Vagina (tissue), 2 donors: ENCODE measurements at places on chromosomes 13 and 19.

- DNase-seq, result no peak
Measured at GRCh38 chr13:75762076-75762937, 126.2 kb downstream of the LMO7 start.

GRCh38 chr13:84649853-84650252 lies 767.6 kb upstream of the SLITRK1 start:
- no peak for DNase-seq

DNA sequence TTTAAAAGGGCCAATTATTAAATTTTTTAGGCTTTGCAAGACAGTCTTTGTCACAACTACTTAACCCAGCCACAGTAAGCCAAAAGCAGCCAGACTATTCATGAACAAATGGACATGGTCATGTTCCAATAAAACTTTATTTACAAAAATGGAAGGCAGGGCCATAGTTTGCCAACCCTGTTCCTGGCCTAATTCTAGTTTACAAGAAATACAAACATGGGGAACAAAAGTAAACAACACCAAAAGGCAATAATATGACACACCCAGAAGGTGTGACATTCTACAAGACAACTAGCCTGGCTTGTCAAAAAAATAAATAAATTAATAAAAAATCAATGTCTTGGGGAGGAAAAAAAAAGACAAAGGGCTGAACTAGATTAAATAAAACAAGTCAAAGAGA lies 24.8 kb upstream of the CCNP start:
- no peak for DNase-seq

DNA sequence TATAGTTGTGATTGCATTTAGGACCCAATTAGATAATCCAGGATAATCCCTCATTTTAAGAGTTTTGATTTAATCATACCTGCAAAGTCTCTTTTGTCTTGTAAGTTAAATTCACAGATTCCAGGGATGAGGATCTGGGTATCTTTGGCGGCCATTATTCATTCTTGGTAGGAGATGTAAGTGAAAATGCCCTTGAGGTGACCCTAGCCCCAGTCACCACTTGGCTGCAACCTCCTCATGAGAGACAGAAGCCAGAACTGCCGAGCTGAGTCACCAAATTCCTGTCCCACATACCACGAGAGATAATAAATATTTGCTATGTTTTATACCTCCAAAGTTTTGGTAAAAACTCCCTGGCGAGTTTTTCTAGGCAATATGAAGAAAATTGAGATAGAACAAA lies 389.4 kb downstream of the RFC3 start:
- DNase-seq, result no peak

DNA sequence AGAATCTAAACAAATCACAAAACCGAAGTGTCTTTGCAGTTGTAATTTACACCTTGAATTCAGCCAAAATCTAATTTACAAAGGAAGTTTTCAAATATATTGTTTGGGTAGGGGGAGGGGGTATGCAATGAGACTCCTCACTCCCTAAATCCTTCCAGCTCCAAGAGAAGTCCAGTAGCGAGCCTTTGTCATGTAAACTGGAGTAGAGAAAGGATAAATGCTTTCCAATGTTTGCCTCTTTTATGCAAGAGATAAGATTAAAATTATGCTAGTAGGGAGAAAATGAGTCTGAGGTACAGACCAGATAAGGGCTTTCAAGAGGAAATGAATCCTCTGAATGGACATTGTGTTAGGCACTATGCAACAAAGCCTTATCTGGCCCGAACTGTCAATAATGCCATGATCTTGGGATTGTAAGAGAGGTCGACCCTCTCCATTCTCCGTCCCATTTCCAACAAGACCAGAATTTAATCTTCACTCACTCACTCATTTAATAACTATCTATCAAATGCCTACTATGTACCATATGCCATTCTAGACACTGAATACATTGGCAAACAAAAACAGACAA lies 199.2 kb downstream of the LACC1 start:
- no peak for DNase-seq

DNA sequence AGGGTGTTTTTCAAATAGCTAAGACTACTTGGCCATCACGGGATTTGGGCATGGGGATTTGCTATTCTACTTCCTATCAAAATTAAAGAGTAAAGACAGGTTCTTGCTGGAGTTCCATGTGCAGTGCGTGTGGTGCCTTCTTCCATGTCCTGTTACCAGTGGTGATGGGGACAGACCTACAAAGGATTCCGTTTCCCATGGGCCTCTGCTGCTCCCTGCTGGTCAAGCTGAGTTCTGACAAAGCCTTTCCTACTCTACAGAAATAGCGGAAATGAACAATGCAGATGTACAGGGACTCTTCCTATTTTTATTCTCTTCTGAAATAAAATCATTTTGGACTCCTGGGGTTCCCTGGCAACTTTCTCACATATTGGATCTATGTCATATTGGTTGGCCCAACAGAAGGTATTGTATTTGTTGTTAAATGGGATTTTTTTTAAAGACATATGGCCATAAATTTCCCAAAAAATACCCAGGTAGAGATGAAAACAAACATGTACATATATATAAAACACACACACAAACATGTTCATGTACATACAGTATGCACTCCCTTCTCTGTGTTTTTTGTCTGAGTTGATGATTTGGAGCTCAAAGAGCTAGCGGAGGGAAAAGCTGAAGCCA lies 90.5 kb upstream of the SLC15A1 start:
- no peak for DNase-seq

DNA sequence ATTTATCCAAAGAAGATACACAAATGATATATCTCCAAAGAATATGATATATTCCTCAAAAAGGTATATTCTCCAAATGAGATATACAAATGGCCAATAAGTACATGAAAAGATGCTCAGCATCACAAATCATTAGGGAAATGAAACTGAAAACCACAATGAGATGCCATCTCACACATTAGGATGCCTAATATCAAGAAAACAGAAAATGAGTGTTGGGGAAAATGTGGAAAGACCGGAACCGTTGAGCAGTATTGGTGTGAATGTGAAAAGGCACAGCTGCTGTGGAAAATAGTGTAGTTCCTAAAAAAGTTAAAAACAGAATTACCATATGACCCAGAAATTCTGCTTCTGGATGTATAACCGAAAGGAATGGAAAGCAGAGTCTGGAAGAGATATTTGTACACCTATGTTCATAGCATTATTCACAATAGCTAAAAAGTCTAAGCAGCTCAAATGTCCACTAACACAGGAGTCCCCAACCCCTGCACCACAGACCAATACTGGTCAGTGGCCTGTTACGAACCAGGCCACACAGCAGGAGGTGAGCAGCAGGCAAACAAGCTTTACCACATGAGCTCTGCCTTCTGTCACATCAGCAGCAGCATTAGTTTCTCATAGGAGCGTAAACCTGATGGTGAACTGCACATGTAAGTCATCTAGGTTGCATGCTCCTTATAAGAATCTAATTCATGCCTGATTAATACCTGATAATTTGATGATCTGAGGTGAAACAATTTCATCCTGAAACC lies 291.9 kb downstream of the PCDH20 start:
- DNase-seq, result no peak

GRCh38 chr19:11563532-11563931 lies 4.5 kb upstream of the ELOF1 start:
- DNase-seq, result no peak

DNA sequence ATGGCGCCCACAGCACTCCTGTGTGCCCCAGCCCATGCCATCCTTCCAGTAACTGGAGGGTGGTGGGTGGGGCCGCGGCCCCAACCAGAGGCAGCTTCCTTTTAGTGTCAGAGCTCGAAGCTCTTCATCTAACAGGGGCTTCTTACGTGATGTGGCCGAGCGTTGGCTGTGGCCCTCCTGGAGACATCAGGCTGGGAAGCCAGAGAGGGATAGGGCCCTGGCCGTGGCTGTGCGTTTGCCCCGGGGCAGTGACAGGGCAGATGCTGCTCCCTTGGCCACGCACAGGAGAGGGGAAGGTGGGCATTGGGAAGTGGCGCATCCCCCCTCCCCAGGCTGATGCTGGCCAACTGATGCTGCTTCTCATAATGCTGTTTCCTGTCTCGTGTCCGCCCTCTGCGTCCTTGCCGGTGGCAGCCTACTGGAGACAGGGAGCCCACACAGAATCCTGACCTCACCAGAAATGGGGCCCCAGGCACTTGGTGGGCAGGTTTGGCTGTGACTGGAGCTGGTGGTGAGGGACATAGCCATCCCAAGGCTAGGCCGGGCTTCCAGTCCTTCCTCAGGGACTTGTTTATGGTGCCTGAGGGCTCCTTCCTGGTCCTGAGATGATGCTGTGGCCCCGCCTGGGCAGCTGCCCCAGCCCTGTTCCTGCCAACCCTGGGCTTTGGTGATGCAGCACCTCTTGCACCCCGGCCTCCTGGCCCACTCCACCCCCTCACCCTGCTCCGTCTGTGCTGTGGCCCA lies 34.3 kb downstream of the ATP4B start:
- DNase-seq, result no peak
